Muscle of leg (tissue), 16 donors: ENCODE measurements at places on chromosomes 11 and 22. TPM values are rescaled to one million over a fixed set of nuclear protein-coding genes. Genes with fewer than 3 reads are reported as not detected.

GRCh38 chr22:36379593-36380361 is 8.0 kb downstream of the MYH9 start:
- no peak for DNase-seq

DNA sequence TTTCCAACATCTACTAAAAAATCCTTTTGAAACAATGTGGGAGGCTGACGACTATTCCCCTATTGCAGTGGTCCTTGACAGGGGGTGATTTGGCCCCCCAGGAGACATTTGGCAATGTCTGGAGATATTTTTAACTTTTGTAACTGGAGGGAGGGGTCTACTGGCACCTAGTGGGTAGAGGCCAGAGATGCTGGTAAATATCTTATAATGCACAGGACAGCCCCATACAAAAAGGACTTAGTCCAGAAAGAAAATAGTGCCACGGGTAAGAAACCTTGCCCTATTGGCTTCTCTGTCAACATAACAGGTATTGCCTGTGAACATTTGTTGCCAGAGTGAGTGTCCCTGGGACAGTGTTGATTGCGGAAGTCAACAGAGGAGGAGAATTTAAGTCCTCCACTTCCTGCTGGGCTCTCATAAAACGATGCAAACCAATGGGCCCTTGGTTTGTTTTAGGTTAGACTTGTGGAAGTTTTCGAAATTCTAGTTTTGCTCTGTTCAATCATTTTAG is 101.6 kb downstream of the MAML2 start:
- DNase-seq, result no peak

- no peak for DNase-seq
These were observed 7.3 kb upstream of the OR52W1 start for GRCh38 chr11:6191742-6192141.

GRCh38 chr11:1557904-1558774 is 13.9 kb downstream of the DUSP8 start:
- DNase-seq, result peak; percentile 65

DNA sequence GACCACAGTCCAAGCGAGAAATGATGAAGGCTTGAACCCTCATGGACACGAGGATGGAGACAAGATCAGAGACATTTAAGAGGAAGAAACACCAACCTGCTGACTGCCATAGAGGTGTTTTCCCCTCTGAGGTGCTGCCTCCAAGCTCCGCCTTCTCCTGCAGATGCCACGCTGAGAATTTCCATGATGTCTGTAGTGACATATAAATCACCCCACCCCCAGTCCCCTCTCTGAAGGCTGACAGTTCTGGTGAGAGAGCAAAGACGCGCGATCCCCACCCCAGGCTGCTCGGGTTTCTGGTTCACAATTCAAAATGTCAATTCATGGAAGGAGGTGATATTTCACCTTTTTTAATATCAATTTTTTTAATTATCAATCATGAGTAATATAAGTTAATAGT is 28.2 kb downstream of the LRRC32 start:
- DNase-seq, result no peak

The TMEM25 gene
- polyA plus RNA-seq, result 20.2 TPM

DNA sequence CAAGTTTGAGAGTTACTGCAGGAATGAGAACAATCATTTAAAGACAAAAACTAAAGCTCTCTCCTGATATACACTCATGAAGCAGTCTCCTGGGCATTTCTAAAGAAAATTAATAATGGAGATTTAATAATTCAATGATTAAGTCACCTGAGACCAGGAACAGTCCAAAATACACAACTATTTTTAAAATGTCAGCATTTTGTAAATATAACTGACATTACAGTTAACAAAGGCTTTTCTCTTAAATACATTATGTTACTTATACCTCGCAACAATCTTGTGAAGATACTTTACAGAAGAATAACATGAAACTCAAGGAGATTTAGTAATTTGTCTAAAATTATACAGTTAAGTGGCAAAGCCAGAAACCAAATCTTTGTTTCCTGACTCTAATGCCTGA is 87.6 kb downstream of the LARGE2 start:
- no peak for DNase-seq

DNA sequence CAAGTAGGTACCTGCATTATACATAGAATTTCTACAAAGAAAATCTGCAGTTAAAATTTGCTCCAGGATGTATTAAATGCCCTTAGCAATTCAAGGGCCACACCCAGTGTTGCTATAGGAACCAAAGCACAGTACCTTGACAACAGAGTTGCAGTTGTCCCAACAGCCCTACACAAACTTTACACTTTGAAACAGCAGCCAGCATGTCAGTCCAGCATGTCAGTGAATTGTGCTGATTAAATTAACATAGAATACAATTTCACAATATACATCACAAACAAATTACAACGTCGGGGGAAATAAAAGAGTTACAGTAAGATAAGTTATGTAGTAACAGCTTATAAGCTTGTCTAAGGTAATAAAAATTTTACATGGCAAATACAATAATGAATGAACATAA is 389.2 kb downstream of the SOX6 start:
- peak; percentile 83 for DNase-seq

DNA sequence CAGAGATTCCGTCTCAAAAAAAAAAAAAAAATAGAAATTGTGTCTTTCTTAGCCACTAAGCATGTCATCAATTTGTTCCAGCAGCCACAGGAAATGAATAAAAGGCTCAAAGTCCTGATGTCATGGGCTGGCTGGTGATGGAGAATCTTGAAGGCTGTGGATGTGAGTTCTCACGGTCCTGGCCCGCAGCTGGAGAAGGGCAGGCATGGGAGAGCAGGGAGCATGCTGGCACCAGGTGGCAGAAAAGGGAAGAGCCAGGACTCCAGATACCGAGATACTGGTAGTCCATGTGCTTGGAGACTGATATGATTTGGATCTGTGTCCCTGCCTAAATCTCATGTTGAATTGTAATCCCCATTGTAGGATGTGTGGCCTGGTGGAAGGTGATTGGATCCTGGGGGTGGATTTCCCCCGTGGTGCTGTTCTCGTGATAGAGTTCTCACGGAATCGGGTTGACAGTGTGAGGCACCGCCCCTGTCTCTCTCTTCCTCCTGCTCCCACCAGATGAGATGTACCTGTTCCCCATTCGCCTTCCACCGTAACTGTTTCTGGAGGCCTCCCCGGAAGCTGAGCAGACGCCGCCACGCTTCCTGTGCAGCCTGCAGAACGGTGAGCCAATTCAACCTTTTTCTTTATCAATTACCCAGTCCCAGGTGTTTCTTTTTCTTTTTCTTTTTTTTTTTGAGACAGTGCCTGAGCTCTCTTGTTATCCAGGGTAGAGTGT is 18.1 kb downstream of the MRGPRD start:
- peak; percentile 56 for DNase-seq

DNA sequence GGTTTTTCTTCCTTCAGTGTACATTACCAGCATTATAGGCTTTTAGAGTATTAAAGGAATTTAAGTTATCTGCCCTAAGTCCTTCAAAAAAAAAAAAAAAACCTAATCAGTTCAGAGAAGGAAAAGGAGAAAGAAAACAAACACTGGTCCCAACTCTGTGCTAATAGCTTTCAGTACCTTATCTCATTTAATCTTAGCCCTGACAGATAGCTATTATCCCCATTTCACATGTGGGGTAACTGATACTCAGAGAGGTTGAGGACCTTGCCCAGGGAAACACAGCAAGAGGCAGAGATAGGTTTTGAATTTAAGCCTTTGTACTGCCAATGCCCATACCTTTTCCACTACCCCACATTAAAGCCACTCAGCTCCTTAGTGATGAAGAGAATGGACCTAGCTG is 43.4 kb downstream of the FAT3 start:
- DNase-seq, result no peak

The EHF gene
- polyA plus RNA-seq, result not detected

- DNase-seq, result no peak
These were observed 97.3 kb downstream of the ELP4 start for GRCh38 chr11:31606893-31607292.

The TNNT3 gene
- 7,174 TPM for polyA plus RNA-seq

GRCh38 chr11:65083134-65083833 is 556 bp downstream of the CDCA5 start:
- no peak for DNase-seq

- no peak for DNase-seq
These were observed 41.0 kb downstream of the CD82 start for GRCh38 chr11:44606472-44606871.

GRCh38 chr22:32352681-32353080 is 5.0 kb upstream of the RFPL3 start:
- no peak for DNase-seq

The CNTF gene
- polyA plus RNA-seq, result 0.88 TPM

DNA sequence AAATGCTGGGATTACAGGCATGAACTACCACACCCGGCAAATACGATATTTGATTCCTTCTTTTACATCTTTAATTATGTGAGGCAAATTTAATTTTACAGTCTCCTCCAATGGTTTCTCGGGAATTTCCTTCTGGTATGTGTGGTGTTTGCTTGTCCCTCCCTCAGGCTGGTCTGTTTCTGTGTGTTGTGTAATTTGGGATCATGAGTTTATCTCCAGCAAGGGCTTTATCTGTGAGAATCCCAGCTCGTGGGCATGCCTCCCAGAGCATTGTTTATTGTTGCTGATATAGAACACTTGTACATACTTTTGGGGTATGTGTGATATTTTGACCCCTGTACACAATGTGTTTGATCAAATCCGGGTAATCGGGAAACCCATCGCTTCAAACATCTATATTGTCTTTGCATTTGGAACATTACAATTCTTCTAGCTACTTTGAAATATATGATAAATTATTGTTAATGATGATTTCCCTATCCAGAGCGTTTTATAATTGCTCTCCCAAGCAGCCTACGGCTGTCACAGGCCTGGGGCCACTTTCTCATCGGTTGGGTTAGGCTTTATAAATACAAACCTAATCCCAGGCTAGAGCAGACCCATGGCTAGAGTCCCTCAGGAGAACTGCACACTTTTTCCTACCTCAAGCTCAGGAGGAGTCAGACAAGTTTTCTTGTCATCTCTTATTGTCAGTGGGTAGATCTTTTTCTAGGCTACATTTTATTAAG is 15.0 kb upstream of the PRR5 start:
- no peak for DNase-seq

GRCh38 chr11:58573451-58574104 is 2.1 kb downstream of the LPXN start:
- DNase-seq, result no peak

- no peak for DNase-seq
These were observed 66.0 kb upstream of the PPARA start for GRCh38 chr22:46084376-46084775.

The TSSK2 gene
- 0.28 TPM for polyA plus RNA-seq

DNA sequence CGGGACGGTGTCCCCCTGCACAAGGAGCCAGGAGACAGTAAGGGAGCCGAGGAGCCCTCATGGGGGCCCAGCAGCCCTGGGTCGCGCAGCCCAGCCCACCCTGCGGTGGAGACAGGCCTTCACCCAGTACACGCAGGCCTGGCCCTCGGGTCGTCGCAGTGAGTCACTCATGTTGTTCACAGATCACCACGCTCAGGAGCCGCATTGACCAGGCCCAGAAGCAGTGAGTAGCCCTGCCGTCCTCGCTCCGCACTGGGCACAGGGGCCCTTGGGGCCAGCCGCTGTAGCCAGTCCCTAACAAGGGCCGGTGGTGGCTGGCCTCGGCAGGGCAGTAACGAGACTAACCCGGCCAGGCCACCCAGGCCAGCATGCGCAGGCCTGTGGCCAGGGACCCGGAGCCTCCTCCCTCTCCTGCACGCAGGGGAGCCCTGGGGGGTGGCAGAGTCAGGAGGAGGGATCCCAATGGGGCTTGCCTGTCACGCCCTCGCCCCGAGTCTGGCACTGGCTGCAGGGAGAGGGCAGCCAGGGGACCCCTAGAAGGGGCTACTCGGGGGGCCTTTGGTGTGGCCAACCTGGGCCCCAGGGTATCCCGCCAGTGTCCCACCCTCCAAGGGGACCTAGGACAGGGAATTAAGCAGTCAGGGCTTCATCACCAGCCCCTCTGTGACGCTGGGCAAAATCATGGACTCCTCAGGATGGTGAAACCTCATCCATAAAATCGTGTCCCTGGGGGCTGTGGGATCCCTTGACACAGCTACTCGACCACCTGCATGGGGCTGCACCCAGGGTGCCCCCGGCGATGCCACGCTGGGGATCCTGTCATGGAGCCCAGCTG is 10.1 kb upstream of the MRPL23 start:
- DNase-seq, result no peak

The GLB1L2 gene
- polyA plus RNA-seq, result 0.20 TPM

The ANKK1 gene
- 0.07 TPM for polyA plus RNA-seq

GRCh38 chr11:67160045-67160444 is 41.0 kb downstream of the KDM2A start:
- DNase-seq, result no peak

The OR6T1 gene
- not detected for polyA plus RNA-seq

- DNase-seq, result no peak
These were observed 10.1 kb downstream of the TXN2 start for GRCh38 chr22:36471341-36471821.

GRCh38 chr11:103294516-103294915 is 185.3 kb downstream of the DYNC2H1 start:
- DNase-seq, result no peak

DNA sequence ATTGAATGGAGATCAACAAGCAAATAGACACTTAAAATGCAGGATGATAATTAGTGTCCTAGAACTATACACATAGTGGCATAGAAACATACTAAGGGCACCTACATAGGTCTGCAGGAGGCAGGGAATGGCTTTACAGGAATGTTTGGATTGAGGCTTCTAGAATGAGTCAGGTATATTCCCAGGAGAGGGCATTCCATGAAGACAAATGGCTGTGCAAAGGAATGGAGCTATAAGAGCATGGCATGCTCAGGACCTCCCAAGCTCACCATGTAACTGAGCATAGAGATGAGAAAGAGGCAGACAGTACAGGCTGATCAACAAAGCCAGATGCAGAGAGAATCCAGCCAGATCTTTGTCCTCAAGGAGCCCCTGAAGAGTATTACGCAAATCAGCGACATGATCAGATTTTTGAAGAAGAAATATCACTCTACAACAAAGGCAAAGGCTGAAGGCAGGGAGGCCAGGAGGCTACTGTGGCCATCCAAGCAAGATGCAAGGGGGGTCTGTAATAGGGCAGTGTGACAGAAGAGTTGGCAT is 211.1 kb upstream of the MTNR1B start:
- peak; percentile 62 for DNase-seq

GRCh38 chr22:45452565-45453379 is 39.3 kb downstream of the RIBC2 start:
- DNase-seq, result peak; percentile 61

The ATL3 gene
- 14.6 TPM for polyA plus RNA-seq

The PPME1 gene
- polyA plus RNA-seq, result 40.3 TPM
